CD8-positive, alpha-beta T cell (primary cell): ENCODE measurements at places on chromosomes 11 and 22.

DNA sequence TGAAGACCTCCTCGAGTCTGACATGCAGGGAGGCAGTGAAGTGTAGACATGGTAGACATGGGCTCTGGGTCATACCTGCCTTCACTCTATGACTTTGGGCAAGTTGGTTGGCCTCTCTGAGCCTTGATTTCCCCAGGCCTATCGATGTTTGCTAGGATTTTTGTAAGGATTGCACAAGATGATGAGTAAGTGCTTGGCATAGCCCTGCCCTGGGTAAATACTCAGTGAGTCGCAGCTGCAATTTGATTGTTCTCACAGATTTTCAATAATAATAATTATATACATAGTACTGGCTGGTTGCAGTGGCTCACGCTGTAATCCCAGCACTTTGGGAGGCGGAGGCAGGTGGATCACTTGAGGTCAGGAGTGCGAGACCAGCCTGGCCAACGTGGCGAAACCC lies 18.1 kb downstream of the MCM5 start:
- no peak for DNase-seq

- no peak for DNase-seq
These were observed 19.9 kb downstream of the MMP10 start for GRCh38 chr11:102760344-102761035.

- DNase-seq, result no peak
These were observed 26.7 kb downstream of the RRP8 start for GRCh38 chr11:6576471-6577373.

DNA sequence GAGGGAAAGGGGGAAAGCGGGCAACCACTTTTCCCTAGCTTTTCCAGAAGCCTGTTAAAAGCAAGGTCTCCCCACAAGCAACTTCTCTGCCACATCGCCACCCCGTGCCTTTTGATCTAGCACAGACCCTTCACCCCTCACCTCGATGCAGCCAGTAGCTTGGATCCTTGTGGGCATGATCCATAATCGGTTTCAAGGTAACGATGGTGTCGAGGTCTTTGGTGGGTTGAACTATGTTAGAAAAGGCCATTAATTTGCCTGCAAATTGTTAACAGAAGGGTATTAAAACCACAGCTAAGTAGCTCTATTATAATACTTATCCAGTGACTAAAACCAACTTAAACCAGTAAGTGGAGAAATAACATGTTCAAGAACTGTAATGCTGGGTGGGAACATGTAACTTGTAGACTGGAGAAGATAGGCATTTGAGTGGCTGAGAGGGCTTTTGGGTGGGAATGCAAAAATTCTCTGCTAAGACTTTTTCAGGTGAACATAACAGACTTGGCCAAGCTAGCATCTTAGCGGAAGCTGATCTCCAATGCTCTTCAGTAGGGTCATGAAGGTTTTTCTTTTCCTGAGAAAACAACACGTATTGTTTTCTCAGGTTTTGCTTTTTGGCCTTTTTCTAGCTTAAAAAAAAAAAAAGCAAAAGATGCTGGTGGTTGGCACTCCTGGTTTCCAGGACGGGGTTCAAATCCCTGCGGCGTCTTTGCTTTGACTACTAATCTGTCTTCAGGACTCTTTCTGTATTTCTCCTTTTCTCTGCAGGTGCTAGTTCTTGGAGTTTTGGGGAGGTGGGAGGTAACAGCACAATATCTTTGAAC lies 6.8 kb downstream of the MALAT1 start:
- no peak for DNase-seq

DNA sequence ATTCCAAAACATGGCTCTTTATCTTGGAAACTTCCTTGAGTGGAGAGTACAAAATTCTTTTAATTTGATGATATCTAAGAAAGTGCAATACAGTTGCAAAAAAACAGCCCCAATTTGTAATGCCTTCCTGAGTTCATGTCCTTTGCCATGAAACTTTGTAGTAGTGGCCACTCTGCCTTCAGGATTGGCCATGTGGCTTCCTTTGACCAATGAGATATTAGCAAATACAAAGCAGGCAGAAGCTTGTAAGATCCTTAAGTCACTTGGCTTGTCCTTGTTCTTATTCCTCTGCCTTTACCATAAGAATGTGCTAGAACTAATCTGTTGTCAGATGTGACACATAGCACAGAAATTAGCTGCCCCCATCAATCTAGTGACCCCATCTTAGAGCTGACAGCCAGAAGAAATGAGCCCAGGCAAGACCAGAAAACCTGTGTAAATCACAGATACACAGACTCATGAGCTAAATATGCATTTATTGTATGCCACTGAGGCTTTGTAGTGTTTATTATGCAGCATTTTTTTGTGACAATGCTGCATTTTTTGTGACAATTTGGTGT lies 29.8 kb upstream of the BLID start:
- DNase-seq, result no peak

- DNase-seq, result no peak
These were observed 12.9 kb downstream of the TSPAN32 start for GRCh38 chr11:2314525-2315394.

DNA sequence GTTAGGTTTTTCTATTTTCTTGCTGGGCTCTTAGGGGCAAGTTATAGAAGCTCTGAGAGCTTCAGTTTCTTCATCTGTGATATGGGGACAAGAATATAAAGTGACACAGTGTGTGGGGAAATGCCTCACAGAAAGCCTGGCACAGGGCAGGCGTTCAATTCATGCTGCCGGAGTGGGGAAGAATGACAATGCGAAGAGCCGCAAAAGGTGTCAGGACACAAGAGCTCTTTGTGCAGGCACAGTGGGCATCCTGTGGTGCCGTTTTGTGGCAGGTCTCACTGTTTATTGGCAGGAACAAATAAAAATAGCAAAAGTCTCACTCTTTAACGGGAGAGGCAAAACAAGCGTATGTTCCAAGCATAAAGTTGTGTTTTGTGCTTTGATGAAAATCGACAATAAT lies 112.1 kb downstream of the TIMP3 start:
- DNase-seq, result no peak

GRCh38 chr22:47035425-47035881 lies 273.0 kb downstream of the TBC1D22A start:
- no peak for DNase-seq

DNA sequence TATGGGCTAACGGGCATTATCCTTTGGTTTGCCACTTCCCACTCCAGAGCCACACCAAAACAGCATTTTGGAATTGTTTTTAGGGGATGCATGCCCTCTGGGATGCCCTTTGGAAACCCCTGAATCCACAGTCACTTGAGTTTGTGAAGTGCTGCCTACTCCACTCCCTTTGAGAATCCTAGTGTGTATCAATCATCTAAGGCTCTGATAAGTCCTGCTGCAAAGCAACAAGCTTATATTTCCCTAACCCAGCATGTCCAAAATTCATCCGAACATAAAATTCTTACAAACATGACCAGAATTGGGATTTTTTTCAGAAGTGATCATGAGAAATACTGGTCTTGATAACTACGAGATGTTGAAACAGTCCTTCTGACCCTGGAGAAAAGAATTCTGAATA lies 387.9 kb downstream of the MN1 start:
- no peak for DNase-seq

DNA sequence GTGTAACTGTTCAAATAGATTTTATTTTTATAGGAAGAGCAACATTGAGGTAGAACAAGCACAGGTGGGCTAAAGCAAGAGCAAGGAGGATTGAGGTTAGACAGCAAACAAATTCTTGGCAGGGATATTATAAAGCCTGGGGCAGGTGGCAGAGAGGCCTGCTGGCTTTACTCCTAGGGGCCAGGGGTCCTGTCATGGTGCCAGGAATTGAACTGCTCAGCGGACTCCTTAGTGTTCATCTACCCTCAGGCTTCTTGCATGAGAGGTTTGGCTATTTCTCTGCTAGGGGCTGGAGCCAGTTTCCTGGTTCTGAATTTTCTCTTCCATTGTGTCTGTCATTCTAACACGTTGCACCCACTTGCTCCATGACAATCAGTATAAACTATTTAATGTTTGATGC lies 217.2 kb upstream of the NCAM1 start:
- DNase-seq, result no peak
